Subcutaneous adipose tissue (tissue), 4 donors: ENCODE measurements at places on chromosomes 16 and 17. TPM values are rescaled to one million over a fixed set of nuclear protein-coding genes. Genes with fewer than 3 reads are reported as not detected.

CACNA1G gene
- not detected for total RNA-seq

KRTAP2-3 gene
- not detected for total RNA-seq

RUNDC3A gene
- total RNA-seq, result not detected

CDK5R1 gene
- 0.38 TPM for total RNA-seq

PERCC1 gene
- total RNA-seq, result not detected

ADORA2B gene
- total RNA-seq, result 1.1 TPM

ZNF624 gene
- 5.7 TPM for total RNA-seq

SPNS3 gene
- total RNA-seq, result not detected

PRR15L gene
- total RNA-seq, result not detected

RBFOX1 gene
- total RNA-seq, result 0.16 TPM

SLC16A11 gene
- not detected for total RNA-seq

ARHGAP27 gene
- 10.1 TPM for total RNA-seq

TNFRSF13B gene
- not detected for total RNA-seq

RFNG gene
- 22.5 TPM for total RNA-seq

TBC1D3I gene
- not detected for total RNA-seq

VASN gene
- 34.9 TPM for total RNA-seq

KRT39 gene
- not detected for total RNA-seq

TPPP3 gene
- total RNA-seq, result 2.3 TPM

SCARF1 gene
- 8.6 TPM for total RNA-seq

CDRT15L2 gene
- not detected for total RNA-seq

NEUROD2 gene
- total RNA-seq, result not detected

TBC1D3B gene
- not detected for total RNA-seq

KCNH4 gene
- total RNA-seq, result not detected

OR4D1 gene
- not detected for total RNA-seq

VMO1 gene
- 4.6 TPM for total RNA-seq

TBC1D28 gene
- total RNA-seq, result not detected

MGRN1 gene
- 22.3 TPM for total RNA-seq

CDK5RAP3 gene
- total RNA-seq, result 127 TPM

TMEM114 gene
- not detected for total RNA-seq

ITGAL gene
- total RNA-seq, result 4.2 TPM

RCVRN gene
- total RNA-seq, result not detected

KRT12 gene
- not detected for total RNA-seq

SLC47A1 gene
- total RNA-seq, result 1.3 TPM

EVI2B gene
- 31.9 TPM for total RNA-seq

HBA2 gene
- 313 TPM for total RNA-seq

TMC8 gene
- total RNA-seq, result 2.0 TPM

CHD9NB gene
- total RNA-seq, result 0.66 TPM

PRAC1 gene
- not detected for total RNA-seq

KRT31 gene
- total RNA-seq, result not detected

PIRT gene
- total RNA-seq, result not detected

OR2C1 gene
- total RNA-seq, result not detected

NGFR gene
- total RNA-seq, result 2.2 TPM

REXO5 gene
- total RNA-seq, result 3.6 TPM

COQ9 gene
- total RNA-seq, result 32.4 TPM

FKBP10 gene
- 16.8 TPM for total RNA-seq

GNG13 gene
- not detected for total RNA-seq

ATP2A3 gene
- total RNA-seq, result 2.3 TPM

CBX4 gene
- total RNA-seq, result 3.9 TPM

MT1G gene
- 315 TPM for total RNA-seq

HSDL1 gene
- total RNA-seq, result 21.8 TPM

FBXW10 gene
- not detected for total RNA-seq

CCT6B gene
- 6.2 TPM for total RNA-seq

CD19 gene
- total RNA-seq, result not detected

KRTAP1-5 gene
- not detected for total RNA-seq

BLTP2 gene
- total RNA-seq, result 148 TPM

WDR45B gene
- 62.0 TPM for total RNA-seq

TLE7 gene
- total RNA-seq, result not detected

RRAD gene
- 2.4 TPM for total RNA-seq

AATK gene
- total RNA-seq, result 1.5 TPM

ABCC11 gene
- total RNA-seq, result not detected
